ENCODE measurements at places on chromosomes 3 and 15.

- DNase-seq = no peak
Observed at GRCh38 chr3:55631766-55632331, 144.7 kb upstream of the WNT5A start.

GRCh38 chr3:197269024-197269423, 29.4 kb downstream of the DLG1 start:
- DNase-seq = no peak

DNA sequence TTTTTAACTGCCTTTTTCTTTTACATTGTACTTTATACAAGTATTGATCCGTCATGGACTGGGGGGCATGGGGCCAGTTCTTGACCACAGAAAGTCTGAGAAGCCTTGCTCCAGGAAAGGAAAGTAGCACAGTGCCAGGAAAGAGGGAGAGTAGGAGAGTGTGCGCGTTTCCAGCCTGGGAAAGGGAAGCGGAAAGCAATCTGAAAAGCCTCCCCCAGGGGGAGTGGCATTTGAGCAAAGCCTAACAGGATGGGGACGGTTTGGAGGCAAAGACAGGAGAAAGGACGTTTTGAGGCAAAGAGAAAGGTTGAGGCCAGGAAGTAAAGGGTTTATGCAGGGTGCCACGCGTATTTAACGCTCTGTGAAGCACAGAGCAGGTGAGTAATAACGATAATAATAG, 116.9 kb downstream of the RORA start:
- no peak for DNase-seq

DNA sequence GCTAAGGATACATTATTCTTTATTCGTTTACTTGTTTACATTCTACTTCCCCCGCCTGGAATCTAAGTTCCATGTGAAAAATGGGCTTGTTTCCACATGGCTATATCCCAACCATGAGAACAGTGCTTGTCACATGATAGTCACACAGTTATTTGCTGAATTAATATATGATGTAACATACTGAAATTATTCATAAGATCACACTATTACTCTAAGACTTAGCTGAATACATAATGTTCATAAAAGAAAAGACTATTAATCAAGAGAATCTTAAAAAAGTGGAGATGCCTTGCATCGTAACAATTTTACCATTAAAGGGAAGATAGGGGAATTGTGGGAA, 6.5 kb downstream of the PBRM1 start:
- DNase-seq = no peak

DNA sequence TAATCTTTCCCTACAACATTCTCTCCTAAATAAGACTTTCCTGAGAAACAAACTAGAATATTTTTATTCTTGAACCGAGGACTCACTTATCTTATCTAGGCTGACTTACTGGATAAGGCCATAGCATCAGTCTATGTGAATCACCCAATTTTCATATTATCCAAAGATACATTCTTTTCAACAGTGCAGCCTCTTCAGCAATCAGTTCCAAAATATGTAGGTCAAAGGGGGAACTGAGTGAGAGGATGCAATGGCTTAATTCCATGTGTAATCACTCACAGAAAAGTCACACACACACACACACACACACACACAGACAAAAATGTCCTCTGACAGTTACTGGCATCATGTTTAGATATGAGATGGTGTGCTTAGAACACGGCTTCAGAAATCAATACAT, 31.5 kb upstream of the MECOM start:
- DNase-seq = peak; percentile 20

DNA sequence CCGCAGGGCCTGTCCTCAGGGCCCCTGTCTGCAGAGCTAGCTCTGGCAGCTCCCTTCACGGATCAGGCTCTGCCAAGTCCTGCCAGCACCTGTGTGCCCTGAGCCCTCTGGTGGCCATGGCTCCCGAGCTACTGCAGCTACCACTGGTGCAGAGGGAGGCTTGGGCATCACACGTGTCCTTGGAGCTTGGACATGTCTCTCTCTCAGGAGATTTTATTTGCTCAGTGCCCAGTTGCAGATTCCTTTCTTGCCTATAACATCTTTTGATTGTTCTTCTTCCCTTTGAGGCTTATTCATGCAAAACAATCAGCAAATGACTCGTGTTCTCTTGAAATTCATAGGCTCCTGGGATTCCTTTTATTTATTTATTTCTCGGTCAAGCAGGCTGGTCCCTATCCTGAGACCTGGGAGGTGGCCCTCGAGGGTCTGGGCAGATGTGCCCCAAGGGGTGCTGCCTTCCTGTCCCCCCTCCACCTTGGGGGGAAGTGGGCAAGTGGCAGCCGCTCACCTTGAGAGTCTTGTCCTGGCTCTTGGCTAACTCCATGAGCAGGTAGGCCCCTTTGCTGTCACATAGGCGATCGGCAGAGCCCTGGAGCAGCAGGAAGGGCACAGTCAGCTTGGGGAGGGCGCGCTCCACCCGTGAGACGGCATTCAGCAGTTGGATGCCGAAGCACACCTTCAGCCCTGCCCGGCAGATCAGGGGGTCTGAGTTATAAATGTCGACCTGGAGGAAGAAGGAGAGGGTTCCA, 21.9 kb downstream of the ABTB1 start:
- DNase-seq = no peak

Measured in astrocyte (in vitro differentiated cells and primary cell).